ENCODE measurements at places on chromosomes 13 and 19.

GRCh38 chr13:99367663-99368448, 60.7 kb upstream of the GPR183 start:
- no peak for DNase-seq

- no peak for DNase-seq
Observed at GRCh38 chr19:5903056-5903623, 450 bp downstream of the NDUFA11 start.

GRCh38 chr13:98265692-98266551, 88.9 kb upstream of the RNF113B start:
- DNase-seq = no peak

- no peak for DNase-seq
Observed at GRCh38 chr13:93769101-93769500, 542.5 kb downstream of the GPC6 start.

DNA sequence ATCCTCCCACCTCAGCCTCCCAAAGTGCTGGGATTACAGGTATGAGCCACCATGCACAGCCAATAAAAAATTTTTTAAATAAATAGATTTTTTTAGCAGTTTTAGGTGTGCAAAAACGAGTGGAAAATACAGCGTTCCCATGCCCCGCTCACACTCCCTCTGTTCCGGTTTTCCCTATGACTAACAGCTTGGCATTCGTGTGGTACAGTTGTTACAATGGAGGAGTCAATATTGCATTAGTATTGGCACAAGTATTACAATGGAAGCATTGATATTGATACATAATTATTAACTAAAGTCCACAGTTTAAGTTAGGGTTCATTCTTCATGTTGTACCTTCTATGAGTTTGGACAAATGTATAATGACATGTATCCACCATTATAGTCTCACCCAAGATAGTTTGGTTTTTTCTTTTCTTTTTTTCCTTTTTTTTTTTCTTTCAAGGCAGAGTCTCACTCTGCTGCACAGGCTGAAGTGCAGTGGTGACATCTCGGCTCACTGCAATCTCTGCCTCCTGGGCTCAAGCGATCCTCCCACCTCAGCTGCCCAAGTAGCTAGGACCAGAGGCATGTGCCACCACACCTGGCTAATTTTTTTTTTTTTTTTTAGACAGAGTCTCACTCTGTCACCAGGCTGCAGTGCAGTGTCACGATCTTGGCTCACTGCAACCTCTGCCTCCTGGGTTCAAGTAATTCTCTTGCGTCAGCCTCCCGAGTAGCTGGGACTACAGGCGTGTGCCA, 15.4 kb upstream of the RAB20 start:
- DNase-seq = no peak

DNA sequence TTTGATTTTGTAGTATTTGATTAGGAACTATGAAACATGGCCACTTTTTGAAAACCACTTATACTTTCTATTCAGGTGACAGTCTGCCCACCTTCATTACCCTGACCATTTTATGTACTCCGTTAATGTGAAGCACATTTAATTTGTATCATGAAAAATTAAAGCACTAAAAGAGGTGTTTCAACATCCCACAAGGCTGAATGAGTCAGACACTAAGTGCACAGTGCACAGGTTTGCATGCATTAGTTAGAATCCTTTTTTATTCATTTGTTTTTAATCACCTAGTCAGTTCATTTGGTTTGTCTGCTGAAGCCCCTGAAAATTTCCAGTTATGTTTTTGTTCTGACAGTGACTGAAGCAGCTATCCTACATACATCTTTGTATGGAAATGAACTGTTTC, 271.0 kb downstream of the SLITRK5 start:
- DNase-seq = no peak

GRCh38 chr19:35495107-35496064, 5.1 kb upstream of the KRTDAP start:
- no peak for DNase-seq

DNA sequence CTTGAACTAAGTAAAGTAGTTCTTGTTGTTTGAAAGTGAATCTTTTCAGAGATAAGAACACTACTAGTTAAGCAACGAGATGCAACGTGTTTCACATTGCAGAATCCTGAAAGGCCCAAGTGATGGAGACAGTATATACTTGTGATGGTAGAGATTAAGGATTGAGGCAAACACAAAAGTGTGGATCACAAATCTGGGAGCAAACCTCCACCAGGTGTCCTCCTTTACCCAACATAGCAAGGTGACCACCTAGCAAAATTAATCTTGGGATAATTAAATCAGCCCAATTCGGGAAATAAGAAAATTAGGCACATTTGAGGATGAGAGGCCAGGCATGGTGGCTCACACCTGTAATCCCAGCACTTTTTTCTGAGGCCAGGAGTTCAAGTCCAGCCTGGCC, 563.9 kb downstream of the DACH1 start:
- DNase-seq = no peak

DNA sequence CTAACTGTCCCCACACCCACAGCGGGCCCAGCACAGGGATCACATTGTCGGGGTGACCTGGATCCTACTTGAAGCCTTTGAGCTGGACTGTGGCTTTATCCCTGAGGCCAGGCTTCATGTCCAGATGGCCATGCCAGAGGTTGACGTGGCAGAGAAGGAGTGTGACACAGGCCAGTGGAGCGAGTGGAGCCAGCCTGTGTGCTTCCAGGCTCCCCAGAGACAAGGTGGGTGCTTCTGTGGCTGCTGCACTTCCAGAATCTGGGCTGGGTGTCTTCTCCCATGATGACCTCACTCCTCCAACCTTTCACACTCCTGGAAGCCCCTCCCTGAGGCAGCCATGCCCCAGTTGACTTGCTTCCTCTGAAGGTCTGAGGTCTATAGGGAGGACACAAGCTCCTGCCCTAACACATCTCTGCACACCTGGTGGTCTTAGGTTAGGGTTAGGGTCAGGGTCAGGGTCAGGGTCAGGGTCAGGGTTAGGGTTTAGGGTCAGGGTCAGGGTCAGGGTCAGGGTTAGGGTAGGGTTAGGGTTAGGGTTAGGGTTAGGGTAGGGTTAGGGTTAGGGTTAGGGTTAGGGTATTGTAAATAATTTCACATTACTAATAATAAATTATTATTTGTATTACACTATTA, 13.1 kb upstream of the MZF1 start:
- no peak for DNase-seq

- DNase-seq = no peak
Observed at GRCh38 chr13:42594481-42595252, 20.7 kb downstream of the TNFSF11 start.

- DNase-seq = no peak
Observed at GRCh38 chr19:2793577-2793976, 8.3 kb downstream of the THOP1 start.

DNA sequence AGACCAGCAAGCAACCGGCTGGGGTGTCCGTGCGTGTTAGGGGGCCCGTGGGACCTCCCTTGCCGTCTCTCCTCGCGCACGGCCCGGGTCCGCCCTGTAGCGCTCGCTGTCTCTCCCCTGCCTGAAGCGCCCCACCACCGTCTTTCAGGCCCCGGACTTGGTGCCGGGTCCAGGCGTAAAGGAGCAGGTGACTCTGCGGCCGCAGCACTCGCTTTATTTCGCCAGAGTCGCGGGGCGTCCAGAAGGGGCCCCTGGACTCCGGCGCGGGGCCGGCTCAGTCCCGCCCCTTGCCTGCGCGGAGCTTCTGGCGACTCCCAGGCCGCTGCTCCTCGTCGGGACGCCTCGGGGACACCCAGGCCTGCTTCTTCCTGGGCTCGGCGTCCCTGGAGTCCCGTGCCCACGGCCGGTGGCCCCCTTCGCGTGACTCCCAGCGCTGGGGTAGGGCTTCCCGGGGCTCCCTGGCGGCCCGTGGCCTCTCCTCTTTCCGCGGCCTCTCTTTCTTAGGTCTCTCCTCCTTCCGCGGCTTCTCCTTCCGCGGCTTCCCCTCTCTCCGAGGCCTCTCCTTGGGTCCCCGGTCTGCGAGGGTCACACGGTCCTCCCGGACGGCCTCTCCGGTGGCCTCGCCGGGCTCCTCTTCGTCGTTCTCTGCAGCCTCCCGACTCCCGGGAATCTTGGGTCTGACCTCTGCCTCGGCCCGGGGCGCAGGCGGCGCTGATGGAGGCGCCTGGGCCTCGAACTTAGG, 3.1 kb downstream of the AMH start:
- no peak for DNase-seq

DNA sequence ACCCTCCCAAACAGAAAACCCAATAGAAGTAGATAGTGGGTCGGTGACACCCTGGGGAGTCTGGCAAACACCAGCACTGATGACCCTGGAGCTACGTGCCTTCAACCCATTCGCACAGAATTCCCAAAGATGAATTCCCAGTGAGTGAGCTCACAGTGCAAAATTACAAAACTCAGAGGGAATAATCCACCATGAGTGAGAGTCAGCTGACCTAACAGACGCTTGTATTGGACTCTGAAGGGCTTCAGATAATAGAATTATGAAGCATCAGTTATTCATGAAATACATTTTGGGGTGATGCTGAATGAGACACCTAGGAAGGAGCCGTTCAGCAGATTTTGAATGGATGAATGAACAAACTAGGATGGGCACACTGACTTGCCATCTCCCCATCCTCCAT, 40.2 kb downstream of the KCNC3 start:
- DNase-seq = no peak

GRCh38 chr13:51425410-51426042, 27.3 kb downstream of the INTS6 start:
- no peak for DNase-seq

DNA sequence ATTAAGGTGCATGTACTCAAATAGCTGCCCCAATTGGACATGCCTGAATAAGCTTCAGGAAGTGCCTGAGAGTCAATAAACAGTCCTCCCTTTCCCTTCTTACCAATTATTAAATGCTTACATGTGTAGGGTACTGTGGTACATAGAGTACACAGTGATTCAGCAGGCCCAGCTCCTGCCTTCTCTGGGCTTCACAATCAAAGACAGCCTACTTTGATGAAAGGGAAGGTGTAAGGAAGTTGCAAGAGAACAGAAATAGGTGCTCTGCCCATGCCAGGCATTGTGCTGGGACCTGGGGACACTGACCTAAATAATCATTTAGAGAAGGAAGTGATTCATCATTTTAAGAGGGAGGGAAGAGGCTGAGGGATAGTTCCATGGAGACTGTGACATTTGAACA, 17.2 kb downstream of the FRY start:
- no peak for DNase-seq

DNA sequence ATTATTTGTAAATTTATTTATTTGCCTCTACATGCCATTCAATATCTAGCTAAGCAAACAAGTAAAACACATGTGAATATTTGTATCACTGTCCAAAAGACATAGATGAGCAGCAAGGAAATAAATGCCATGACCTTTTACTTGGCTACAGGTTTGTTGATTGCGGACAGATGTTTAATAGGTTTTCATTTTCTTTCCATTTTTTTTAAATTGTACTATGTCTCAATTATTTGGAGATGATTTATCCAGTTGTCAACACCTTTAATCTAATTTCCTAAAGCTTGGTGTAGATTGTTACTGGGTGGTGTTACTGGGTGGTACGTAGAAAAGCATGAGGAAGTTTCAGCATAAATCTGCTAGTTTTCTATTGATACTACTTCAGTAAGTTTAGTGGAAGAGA, 560.6 kb upstream of the SPRY2 start:
- no peak for DNase-seq

- DNase-seq = no peak
Observed at GRCh38 chr19:9565900-9566705, 18.2 kb downstream of the ZNF121 start.

GRCh38 chr19:14031719-14032480, at the start of gene IL27RA:
Gene IL27RA (plus strand): TSS chr19:14031762. CDS start chr19:14031873, 111 bp downstream.
- no peak for DNase-seq

DNA sequence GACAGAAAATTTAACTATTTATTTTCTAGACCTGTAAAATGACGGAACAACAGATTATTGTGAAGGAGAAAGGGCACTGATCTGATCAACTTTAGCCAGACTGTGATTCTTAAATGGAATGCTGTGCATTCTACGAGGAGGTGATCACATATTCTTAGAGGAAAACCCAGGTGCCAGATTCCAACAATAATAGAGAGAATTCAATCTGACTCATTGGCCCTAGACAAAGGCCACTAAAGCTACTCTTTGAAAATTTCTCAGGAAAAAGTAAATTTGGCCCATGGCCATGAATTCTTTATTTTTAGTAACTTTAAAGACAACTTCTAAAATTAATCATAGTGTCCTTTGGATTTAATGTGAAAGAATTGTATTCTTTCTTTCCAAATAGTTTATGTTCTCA, 58.6 kb upstream of the POSTN start:
- DNase-seq = no peak

DNA sequence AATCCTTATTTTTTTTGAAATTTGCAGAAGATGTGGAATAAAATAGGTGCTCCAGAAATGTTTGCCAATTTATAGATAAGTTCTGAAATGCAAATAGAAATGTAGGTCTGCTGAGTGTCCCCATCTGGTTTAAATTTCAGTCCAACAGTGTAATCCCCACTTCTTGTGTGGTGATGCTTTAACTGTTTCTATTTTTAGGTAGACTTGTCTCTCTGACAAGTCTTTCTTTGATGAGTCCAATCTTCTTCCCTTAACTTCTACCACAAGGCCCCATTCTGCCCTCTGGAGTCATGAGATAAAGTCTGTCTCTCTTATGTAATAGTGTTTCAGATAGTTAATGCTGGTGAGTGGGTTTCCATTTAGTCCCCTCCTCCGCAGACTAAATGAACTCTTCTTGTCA, 390.4 kb downstream of the RFC3 start:
- no peak for DNase-seq
